ENCODE measurements at places on chromosomes 12 and 14. TPM values are rescaled to one million over a fixed set of nuclear protein-coding genes. Genes with fewer than 3 reads are reported as not detected.

- DNase-seq, result no peak
- no peak overlapping the region for H3K27ac ChIP-seq
- H3K36me3 ChIP-seq, result peaks cover under 1% of the 10 kb centered on the region
- H3K4me3 ChIP-seq, result no peak overlapping the region
- H3K27me3 ChIP-seq, result no peaks in the 10 kb centered on the region
Observed at GRCh38 chr12:69908203-69908602, 83.2 kb downstream of the MYRFL start.

DNA sequence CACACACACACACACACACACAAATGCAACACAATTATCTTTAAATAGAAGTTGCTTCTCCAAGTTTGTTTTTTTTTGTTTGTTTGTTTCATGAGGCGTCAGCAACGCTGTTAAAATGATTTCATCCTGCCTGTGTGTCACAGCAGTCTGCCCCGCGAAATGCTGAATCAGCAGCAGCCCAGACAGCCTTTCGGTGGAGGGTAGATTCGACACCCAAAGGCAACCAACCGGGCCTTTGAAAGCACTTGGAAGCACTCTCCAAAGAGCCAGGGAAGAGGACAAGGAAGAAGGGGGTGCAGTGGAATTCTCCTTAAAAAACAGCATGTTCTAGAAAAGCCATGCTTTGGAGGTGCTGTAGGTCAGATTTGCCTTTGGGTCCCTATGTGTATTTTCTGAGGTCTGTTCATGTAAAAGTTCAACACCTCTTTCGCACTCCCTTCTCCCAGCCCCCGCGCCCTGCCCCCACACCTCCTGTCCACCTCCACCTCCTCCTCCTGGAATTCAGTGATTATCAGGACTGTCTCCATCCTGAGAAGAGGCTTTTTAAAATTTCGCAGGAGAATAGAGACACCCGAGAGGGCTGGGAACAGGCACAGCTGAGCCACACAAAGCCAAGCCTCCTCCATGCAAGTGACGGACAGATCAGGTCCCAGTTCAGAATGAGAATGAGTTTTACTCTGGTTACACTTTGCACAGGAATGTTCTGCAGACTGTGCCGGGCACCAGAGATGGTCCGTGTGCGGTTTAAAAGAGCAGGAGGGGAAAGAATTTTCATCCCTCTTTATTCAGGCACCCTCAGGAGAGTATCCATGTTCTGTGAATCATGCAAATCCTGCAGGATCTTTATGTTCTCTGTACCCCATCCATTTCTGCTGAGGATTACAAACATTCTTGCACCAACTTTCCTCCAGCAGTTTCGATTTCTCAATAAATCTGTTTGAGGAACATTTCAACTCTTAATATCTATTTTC lies 177.9 kb downstream of the ETV6 start:
- H3K4me3 ChIP-seq, result peak overlapping the region; percentile 33
- no peak for DNase-seq
- H3K27ac ChIP-seq, result peak overlapping the region; percentile 94
- H3K27me3 ChIP-seq, result no peaks in the 10 kb centered on the region
- H3K36me3 ChIP-seq, result peaks cover 7% of the 10 kb centered on the region

DNA sequence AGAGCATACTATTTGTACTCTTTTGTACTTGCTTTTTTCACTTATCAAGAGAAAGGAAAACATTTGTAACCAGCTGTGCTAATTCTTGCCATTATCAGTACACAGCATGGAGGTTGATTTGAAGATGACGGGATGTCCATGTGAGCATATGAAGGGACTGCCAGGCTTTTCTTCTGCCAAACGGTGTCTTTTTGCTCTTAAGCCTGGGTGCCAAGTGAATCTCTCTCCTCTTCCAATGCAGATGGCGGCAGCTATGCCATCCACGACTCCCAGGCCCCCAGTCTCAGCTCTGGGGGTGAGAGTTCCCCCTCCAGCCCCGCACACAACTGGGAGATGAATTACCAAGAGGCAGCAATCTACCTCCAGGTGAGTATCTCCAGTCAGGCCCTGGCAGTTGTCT lies 38.9 kb downstream of the TPCN1 start:
- peaks cover 25% of the 10 kb centered on the region for H3K4me1 ChIP-seq
- H3K27me3 ChIP-seq, result no peaks in the 10 kb centered on the region
- H3K4me3 ChIP-seq, result no peak overlapping the region
- DNase-seq, result peak; percentile 46
- peak overlapping the region; percentile 87 for H3K27ac ChIP-seq
- H3K36me3 ChIP-seq, result peaks cover 3% of the 10 kb centered on the region

- no peaks in the 10 kb centered on the region for H3K4me1 ChIP-seq
- no peak for DNase-seq
- peaks cover 17% of the 10 kb centered on the region for H3K27me3 ChIP-seq
- no peak overlapping the region for H3K27ac ChIP-seq
- H3K36me3 ChIP-seq, result no peaks in the 10 kb centered on the region
Observed at GRCh38 chr12:13367973-13368372, 171.4 kb downstream of the EMP1 start.

GRCh38 chr12:28817524-28817923 lies 331.6 kb upstream of the FAR2 start:
- no peak for DNase-seq
- no peaks in the 10 kb centered on the region for H3K27me3 ChIP-seq
- no peak overlapping the region for H3K4me3 ChIP-seq
- no peak overlapping the region for H3K27ac ChIP-seq
- H3K36me3 ChIP-seq, result no peaks in the 10 kb centered on the region
- H3K4me1 ChIP-seq, result no peaks in the 10 kb centered on the region

GRCh38 chr12:53180931-53181645 lies 363 bp upstream of the CSAD start:
- peaks cover 14% of the 10 kb centered on the region for H3K36me3 ChIP-seq
- peak overlapping the region; percentile 90 for H3K4me3 ChIP-seq
- H3K27me3 ChIP-seq, result no peaks in the 10 kb centered on the region
- no peak for DNase-seq

- no peaks in the 10 kb centered on the region for H3K36me3 ChIP-seq
- no peaks in the 10 kb centered on the region for H3K4me1 ChIP-seq
- H3K27me3 ChIP-seq, result peaks cover 4% of the 10 kb centered on the region
- H3K27ac ChIP-seq, result no peak overlapping the region
Observed at GRCh38 chr12:115204957-115205754, 521.2 kb upstream of the TBX3 start.

DNA sequence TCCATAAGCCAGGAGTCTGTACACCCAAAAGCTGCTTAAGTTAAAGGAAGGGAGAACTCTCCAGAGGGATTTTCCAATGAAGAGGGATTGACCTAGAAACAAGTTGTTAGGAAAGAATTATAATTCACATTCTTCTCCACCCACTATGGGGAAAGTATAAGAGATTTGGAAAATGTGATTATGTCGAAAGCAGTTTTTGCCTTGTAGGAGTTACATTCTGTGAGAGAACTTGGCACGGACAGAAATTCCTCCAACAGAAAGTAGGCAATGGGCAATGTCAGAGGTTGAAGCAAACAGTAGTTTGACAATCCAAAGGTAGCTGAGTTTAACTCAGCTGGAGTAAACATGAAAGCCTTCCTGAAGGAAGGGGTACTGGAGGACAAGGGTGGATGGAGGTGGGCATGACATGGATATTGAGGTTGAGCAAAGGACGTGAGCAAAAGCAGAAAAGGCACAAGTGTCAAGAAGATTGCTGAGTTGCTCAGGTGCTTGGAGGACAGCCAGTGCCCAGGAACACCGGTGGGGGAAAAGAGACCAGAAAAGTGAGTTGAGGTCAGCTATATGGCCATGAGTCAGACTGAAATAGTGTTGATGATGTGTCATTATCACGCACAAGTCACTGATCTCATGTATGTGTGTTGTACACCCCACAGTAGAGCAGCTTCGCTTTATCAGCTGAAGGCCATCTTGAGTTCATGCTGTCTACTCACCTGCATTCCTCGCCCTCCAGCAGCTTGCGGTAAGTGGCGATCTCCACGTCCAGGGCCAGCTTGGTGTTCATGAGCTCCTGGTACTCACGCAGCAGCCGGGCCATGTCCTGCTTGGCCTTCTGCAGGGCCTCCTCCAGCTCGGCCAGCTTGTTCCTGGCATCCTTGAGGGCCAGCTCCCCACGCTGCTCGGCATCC lies 4.0 kb downstream of the KRT5 start:
- peaks cover 1% of the 10 kb centered on the region for H3K4me1 ChIP-seq
- H3K4me3 ChIP-seq, result no peak overlapping the region
- H3K27ac ChIP-seq, result no peak overlapping the region
- peaks cover 56% of the 10 kb centered on the region for H3K27me3 ChIP-seq
- H3K36me3 ChIP-seq, result no peaks in the 10 kb centered on the region

DNA sequence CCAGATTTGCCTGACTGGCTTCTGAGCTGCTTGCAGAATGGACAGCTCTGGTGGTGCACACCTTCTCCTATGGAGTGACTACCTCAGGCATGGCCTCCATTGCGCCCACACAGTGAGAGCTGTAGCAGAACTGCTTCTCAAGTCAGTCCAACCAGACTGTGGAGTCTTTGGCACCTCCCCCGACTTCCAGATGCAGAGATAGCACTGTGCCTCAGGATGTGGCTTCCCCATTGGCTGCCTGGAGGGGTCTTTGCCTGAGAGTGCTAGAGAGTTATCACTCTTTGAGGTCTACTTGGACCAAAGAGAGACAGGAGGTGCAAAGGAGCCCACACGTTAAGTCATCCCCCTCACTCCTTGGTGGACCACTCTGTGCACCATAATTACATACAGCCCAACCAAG lies 44.8 kb upstream of the FRS2 start:
- no peaks in the 10 kb centered on the region for H3K27me3 ChIP-seq
- no peak overlapping the region for H3K27ac ChIP-seq
- no peaks in the 10 kb centered on the region for H3K36me3 ChIP-seq

DNA sequence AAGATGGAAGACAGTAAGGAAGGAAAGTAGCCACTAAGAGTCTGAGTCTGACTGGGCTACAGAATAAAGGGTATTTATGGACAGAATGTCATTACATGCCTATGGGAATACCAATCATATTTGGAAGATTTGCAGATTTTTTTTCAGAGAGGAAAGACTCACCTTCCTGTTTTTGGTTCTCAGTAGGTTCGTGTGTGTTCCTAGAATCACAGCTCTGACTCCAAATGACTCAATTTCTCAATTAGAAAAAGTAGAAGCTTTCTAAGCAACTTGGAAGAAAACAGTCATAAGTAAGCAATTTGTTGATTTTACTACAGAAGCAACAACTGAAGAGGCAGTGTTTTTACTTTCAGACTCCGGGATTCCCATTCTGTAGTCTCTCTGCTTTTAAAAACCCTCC lies 15.4 kb upstream of the PAPLN start:
- H3K4me3 ChIP-seq, result no peak overlapping the region
- DNase-seq, result no peak
- no peaks in the 10 kb centered on the region for H3K27me3 ChIP-seq
- peak overlapping the region; percentile 30 for H3K27ac ChIP-seq
- H3K36me3 ChIP-seq, result peaks cover 24% of the 10 kb centered on the region

DNA sequence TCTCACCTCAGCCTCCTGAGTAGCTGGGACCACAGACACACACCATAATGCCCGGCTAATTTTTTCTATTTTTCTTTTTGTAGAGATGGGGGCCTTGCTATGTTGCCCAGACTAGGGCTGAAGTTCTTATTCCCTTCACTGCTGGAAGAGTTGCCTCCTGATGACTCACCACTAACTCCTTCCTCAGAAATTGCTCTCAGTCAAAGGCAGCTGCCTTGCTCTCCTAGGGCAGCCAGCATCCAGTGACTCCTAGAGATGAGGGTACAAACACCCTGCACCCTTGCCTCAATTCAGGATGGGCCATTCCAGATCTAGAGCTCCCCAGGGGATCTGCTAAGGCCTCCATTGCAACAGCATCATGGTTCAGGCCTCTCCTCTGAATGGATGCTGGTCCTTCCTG lies 54.0 kb upstream of the RASSF8 start:
- H3K4me1 ChIP-seq, result no peaks in the 10 kb centered on the region
- no peak overlapping the region for H3K27ac ChIP-seq
- H3K36me3 ChIP-seq, result no peaks in the 10 kb centered on the region
- no peak overlapping the region for H3K4me3 ChIP-seq
- no peak for DNase-seq

GRCh38 chr12:58513301-58513834 lies 406.9 kb downstream of the LRIG3 start:
- no peak overlapping the region for H3K4me3 ChIP-seq
- peaks cover 20% of the 10 kb centered on the region for H3K4me1 ChIP-seq
- no peak overlapping the region for H3K27ac ChIP-seq
- no peaks in the 10 kb centered on the region for H3K27me3 ChIP-seq
- no peak for DNase-seq

- DNase-seq, result no peak
- H3K27me3 ChIP-seq, result peaks cover 6% of the 10 kb centered on the region
- peaks cover 10% of the 10 kb centered on the region for H3K4me1 ChIP-seq
Observed at GRCh38 chr14:64826845-64827244, 52.9 kb downstream of the SPTB start.

- DNase-seq, result no peak
- no peaks in the 10 kb centered on the region for H3K27me3 ChIP-seq
- peaks cover 34% of the 10 kb centered on the region for H3K4me1 ChIP-seq
- no peak overlapping the region for H3K4me3 ChIP-seq
- H3K36me3 ChIP-seq, result no peaks in the 10 kb centered on the region
Observed at GRCh38 chr12:89939522-89940215, 231.0 kb upstream of the ATP2B1 start.

GRCh38 chr12:49673446-49674317 lies 33.5 kb downstream of the FMNL3 start:
- H3K27ac ChIP-seq, result peak overlapping the region; percentile 100
- H3K27me3 ChIP-seq, result no peaks in the 10 kb centered on the region
- H3K4me3 ChIP-seq, result peak overlapping the region; percentile 61
- no peaks in the 10 kb centered on the region for H3K36me3 ChIP-seq
- peaks cover 69% of the 10 kb centered on the region for H3K4me1 ChIP-seq

DNA sequence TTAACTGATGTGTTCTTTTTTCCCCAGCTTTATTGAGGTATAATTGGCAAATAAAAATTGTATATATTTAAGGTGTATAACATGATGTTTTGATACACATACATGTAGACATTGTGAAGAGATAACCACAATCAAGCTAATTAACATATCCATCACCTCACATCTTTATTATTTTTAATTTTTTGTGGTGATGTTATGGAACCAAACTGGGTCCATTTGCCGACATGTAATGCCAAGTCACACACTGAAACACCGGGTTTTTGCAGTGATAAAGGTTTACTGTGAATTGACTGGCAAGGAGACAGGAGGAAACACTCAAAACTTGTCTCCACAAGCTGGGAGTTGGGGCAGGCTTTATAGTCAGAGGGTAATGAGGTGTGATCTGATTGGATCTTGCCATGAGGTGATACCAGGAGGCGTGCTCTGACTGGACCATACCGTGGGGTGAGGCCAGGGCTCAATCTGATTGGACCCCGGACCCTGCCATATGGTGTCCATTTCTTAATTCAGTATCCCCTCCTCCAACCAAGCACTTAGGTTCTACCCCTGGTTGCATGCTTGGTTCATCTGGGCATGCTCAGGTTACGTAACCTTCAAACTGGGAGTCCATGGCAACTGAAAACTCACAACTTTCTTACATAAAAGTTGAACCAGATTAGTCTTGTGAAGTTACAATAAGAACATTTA lies 11.8 kb upstream of the WSCD2 start:
- no peak overlapping the region for H3K27ac ChIP-seq
- no peak overlapping the region for H3K4me3 ChIP-seq
- H3K27me3 ChIP-seq, result peaks cover 29% of the 10 kb centered on the region
- no peak for DNase-seq

- H3K27me3 ChIP-seq, result no peaks in the 10 kb centered on the region
- H3K36me3 ChIP-seq, result peaks cover 6% of the 10 kb centered on the region
- H3K4me1 ChIP-seq, result peaks cover 56% of the 10 kb centered on the region
- H3K27ac ChIP-seq, result peak overlapping the region; percentile 69
- DNase-seq, result no peak
- peak overlapping the region; percentile 93 for H3K4me3 ChIP-seq
Observed at GRCh38 chr12:121578230-121579189, 2.3 kb downstream of the KDM2B start.

Gene TGM1
- total RNA-seq, result 3.2 TPM

Gene ADAM21
- 0.15 TPM for total RNA-seq

Gene TAS2R9
- total RNA-seq, result not detected

Gene AVPR1A
- 0.45 TPM for total RNA-seq

Gene KIF21A
- total RNA-seq, result 9.4 TPM

Measured in chondrocyte (in vitro differentiated cells).